ENCODE measurements at places on chromosomes 2 and 18.

DNA sequence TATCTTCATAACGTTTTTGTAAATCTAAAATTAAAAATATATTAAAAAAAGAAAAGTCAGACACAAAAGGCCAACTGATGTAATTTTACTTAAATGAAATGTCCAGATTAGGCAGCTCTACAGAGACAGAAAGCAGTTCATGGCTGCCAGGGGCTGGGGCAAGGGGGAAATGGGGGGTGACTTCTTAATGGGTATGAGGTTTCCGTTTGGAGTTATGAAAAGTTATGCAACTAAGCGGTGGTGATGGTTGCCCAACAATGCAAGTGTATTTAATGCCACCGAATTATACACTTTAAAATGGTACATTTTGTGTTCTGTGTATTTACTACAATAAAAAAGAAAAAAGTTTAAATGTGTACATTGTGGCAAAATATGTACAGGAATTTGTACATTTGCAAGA lies 70.2 kb upstream of the TEX51 start:
- DNase-seq: no peak

- DNase-seq: no peak
These were observed 610.9 kb upstream of the SALL3 start for GRCh38 chr18:78368726-78369125.

GRCh38 chr18:57915248-57915647 lies 112.1 kb upstream of the ATP8B1 start:
- DNase-seq: no peak

DNA sequence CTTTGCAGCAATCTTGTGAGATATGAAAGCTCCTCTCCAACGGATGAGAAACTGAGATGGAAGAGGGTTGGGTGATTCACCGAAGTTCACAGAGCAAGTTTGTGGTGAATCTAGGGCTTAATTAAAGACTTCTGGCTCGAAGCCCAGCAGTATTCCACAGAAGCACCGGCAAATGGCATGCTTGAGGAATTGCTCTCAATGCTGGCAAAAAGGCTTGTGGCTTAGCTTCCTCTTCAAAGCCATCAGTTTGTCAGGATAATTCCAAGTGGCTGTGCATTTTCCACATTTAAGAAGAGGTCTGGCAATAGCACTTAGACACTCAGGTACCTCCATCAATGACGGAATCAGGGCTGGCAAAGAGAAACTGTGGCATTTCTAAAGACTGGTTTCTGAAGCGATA lies 98.7 kb upstream of the SLC66A3 start:
- DNase-seq: no peak

- DNase-seq: no peak
These were observed 38.7 kb downstream of the SCG2 start for GRCh38 chr2:223563462-223563861.

GRCh38 chr2:26557244-26557925 lies 79.5 kb upstream of the OTOF start:
- DNase-seq: no peak

- DNase-seq: no peak
These were observed 4.5 kb upstream of the GPR55 start for GRCh38 chr2:230929381-230930148.

GRCh38 chr2:655626-656025 lies 21.6 kb downstream of the TMEM18 start:
- DNase-seq: no peak

- no peak for DNase-seq
These were observed 643.1 kb downstream of the SLC4A3 start for GRCh38 chr2:220270481-220271070.

DNA sequence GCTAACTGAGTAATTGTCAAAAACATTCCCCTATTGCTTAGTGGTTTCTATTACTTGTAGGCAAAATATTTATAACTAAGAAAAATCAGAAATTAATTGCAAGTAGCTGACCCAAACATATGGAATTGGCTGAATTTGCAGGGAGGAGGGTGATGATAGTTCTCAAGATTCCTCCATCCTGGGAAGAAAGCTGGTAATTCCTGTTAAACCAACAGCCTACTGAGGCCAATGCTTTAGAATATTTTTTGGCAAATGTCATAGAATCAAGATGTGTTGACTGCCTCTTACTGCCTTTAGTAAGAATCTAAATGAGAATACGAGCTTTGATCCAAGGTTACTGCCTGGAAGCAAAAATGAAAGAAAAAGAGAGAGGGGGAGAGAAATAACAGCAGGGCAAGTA lies 120.0 kb downstream of the COL6A3 start:
- DNase-seq: no peak

- no peak for DNase-seq
These were observed 97.2 kb downstream of the GAREM1 start for GRCh38 chr18:32373505-32373904.

DNA sequence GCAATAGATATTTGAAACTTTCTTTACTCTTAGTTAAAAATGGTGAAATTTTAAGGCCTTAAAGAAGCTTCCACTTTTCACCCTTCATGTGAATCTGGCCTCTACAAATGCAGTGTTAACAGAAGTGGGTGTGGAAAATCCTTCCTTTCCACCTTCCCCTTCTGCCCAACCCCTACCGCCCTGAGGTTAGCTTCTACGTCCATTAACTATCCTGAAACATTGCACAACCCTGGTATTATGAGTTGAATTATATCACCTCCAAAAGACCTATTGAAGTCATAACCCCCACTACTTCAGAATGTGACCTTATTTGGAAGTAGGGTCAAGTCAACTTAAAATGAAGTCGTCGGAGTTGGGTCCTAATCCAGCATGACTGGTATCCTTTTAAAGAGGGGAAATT lies 80.8 kb upstream of the ACSL3 start:
- no peak for DNase-seq

Measured in activated naive CD4-positive, alpha-beta T cell (primary cell).